ENCODE measurements at places on chromosomes 3 and 15. TPM values are rescaled to one million over a fixed set of nuclear protein-coding genes. Genes with fewer than 3 reads are reported as not detected.

Gene SPG11
- total RNA-seq = 73.8 TPM

Gene AGBL1
- total RNA-seq = under 0.01 TPM

Gene LYZL4
- not detected for total RNA-seq

Gene AHSG
- not detected for total RNA-seq

Gene KBTBD12
- total RNA-seq = 0.27 TPM

Gene POPDC2
- 0.54 TPM for total RNA-seq

All from hematopoietic multipotent progenitor cell (in vitro differentiated cells).